ENCODE measurements at places on chromosomes 6 and 20.
A peak's percentile ranks its signal among the peaks of the same experiment; 100 is the strongest.

- DNase-seq = no peak
These were observed 52.6 kb upstream of the MC3R start for GRCh38 chr20:56195946-56196345.

- no peak for DNase-seq
These were observed 55.3 kb downstream of the NDUFAF5 start for GRCh38 chr20:13840093-13840465.

GRCh38 chr6:21587179-21587960, 6.2 kb upstream of the SOX4 start:
- peak; percentile 8 for DNase-seq

- DNase-seq = no peak
These were observed 77.2 kb upstream of the ECI2 start for GRCh38 chr6:4212588-4212987.

DNA sequence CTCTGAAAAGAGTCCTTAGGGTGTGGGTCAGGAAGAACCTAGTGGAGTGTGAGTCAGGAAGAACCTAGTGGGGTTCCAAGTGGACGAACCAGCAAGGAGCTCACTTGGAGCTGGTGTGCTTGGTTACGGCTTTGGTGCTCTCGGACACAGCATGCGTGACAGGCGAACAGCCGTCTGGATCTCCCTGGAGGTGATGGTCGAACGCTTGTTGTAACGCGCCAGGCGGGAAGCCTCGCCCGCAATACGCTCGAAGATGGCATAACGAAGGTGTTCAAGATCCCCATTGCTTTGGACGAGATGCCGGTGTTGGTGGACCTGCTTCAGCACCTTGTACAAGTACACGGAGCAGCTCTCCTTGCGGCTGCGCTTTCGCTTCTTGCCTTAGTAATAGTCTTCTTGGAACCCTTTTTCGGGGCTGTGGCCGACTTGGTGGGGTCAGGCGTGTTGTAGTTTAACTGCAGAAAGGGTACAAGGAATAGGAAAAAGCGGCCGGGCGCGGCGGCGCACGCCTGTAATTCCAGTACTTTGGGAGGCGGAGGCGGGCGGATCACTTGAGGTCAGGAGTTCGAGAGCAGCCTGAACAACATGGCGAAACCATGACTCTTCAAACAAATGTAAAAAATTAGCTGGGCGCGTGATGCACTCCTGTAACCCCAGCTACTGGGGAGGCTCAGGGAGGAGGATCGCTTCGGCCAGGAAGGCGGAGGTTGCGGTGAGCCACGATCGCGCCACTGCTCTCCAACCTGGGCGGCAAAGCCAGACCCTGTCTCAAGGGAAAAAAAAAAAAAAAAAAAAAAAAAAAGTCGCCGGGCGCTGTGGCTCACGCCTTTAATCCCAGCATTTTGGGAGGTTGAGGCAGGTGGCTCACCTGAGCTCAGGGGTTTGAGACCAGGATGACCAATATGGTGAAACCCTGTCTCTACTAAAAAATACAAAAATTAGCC, 48.0 kb downstream of the OR2B2 start:
- no peak for DNase-seq

- DNase-seq = peak; percentile 9
These were observed 108.5 kb downstream of the LY86 start for GRCh38 chr6:6696867-6697531.

DNA sequence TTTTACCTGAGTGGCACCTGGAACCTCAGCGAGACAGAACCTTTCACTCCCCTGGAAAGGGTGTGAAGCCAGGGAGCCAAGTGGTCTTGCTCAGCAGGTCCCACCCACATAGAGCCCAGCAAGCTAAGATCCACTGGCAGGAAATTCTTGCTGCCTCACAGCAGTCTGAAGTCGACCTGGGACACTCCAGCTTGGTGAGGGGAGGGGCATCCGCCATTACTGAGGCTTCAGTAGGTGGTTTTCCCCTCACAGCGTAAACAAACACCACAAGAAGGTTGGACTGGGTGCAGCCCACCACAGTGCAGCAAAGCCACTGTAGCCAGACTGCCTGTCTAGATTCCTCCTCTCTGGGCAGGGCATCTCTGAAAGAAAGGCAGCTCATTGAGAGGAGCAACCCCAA, 134.7 kb upstream of the RSPO3 start:
- no peak for DNase-seq

GRCh38 chr6:116550796-116551195, 2.8 kb upstream of the CALHM4 start:
- no peak for DNase-seq

DNA sequence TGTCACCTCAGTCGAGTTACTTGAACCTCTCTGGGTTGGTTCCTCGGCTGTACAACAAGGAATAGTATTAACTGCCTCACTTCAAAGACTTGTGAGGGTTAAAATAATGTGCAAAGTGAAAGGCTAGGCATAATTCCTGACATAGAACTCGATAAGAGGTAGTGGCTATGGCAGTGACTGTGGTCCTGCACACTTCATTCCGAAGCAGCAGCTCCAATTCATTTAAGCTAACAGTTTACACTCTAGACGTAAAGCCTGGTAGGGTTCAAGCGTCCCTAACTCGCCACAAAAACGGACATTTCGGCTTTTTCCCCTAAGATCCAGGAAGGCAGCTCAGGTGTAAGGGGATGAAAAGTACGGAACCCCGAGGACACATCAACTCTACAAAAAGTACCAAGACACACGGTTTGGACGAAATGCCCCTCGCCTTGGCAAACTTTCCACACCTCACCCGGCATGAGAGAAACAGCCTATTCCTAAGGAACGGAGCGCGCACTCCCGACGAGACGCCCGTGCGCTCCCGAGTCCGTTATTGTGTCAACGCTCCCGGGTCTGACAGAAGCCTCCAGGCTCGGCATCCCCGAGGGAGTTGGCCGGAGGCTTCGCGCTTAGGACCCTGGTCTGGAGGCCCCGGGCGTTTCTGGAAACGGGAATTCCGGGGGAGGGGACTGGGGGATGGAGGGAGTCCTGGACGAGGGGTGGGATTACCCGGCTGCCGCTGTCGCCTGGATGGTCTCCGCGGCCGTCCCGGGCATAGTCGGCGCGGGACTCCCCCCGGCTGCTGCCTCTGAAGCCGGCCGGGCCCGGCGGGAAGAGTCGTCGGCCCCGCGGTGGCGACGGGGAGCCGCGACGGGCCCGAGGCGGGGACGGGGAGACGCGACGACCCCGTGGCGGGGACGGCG, 937 bp downstream of the ZNF318 start:
- no peak for DNase-seq

- DNase-seq = no peak
These were observed 98.7 kb upstream of the PMEPA1 start for GRCh38 chr20:57808264-57809070.

GRCh38 chr6:127462376-127462775, 3.2 kb upstream of the KIAA0408 start:
- no peak for DNase-seq

- DNase-seq = no peak
These were observed 32.7 kb downstream of the TRDN start for GRCh38 chr6:123604067-123604466.

DNA sequence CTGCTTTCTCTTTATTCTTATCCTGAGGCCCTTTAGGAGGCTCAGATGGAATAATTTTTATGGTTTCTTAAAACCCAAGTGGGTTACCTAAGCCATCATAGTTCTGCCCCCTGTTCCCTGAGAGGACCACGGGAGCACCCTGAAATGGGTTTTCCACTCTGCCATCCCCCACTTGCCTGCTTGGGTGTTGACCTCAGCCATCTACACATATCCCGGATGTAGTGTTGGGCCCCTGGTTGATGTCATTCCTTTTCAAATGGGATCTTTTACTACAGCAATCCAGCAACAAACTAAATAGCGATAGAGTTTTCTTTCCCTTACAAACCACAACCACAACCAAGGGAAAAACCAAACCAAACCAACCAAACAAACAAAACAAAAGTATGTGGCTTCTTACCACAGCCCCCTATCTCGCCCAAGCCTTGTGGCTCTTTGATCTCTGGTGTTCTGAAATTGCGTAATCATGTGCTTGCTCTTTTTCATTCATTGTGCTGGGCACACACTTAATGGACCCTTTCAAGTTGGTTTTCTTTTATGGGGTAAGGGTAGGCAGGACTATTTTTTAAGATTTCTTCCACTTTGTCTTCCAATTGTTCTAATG, 154.9 kb downstream of the ESR1 start:
- DNase-seq = peak; percentile 25

- DNase-seq = no peak
These were observed 6.0 kb downstream of the BPIFB6 start for GRCh38 chr20:33037456-33037855.

DNA sequence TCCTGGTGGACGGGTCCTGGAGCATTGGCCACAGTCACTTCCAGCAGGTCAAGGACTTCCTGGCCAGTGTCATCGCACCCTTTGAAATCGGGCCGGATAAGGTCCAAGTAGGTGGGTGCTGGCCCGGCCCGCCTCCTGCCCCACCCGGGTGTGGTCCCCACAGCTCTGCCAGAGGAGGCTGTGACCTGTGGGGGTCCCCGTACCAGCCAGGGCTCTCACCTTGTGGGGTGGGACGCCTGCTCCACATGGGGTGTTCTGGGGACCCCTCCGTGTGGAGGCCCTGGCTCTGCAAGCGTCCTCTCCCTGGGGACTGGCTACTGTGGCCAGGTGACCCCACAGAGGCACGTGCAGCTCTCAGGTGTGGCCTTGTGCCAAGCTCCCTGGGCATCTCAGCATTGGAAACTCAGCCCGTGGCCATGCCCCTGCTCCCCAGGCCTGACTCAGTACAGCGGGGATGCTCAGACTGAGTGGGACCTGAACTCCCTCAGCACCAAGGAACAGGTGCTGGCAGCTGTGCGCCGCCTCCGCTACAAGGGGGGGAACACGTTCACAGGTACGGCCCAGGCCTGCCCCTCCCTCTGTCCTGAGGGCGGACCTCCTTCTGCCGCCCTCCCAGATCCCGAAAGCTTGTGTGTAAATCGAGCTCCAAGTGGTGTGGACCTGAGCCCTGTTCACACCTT, 14.7 kb downstream of the COL20A1 start:
- DNase-seq = no peak

DNA sequence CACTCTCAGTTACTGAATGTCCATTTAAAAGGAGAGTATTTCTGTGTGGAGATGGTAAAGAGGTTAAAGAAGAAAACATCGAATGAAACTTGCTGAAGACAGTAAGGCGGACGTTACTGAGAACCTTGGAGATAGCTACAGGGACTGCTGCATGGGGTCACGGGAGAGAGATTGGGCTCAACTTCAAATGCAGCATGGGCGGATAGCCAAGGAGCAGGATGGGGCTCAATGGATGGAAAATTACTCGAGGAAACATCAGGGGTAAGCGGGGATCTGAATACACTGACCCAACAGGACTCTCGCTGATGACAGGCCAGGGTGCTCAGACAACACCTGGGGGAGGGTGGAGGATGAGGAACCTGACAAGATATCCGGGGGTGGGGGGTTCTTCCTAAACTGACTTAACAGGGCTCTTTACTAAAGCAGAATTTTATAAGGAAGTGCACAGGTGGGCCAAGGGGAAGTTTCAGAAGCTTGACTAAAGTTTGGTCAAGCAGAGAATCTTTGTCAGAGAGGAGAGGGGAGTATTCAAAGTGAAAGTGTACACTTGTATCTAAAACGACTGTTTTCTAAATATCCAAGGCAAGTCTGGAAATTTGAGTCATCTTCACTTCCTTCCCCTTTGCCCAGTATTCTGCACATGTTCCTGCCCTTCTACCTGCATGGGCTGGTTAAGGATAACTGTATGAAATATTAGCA, 22.8 kb downstream of the ECT2L start:
- DNase-seq = no peak

- no peak for DNase-seq
These were observed 34.7 kb downstream of the RIPOR2 start for GRCh38 chr6:24900917-24901697.

DNA sequence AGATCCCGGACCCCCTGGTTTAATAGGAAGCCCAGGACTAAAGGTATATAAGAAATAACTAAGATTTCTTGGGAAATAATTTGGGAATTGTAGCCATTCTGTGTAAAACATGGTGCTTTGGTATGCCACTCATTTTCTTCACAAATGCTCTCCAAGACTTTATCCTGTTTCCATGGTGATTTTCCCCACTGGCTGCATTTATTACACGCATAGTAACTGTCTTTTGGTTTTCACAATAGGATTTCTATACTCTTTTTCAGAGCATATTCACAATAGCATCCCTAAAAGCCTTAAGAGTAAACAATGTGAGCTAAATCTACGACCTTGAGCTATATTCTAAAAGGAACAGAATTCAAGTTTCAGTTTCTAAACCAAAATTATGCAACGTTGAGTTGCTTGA, 160.8 kb downstream of the COL9A1 start:
- DNase-seq = no peak

DNA sequence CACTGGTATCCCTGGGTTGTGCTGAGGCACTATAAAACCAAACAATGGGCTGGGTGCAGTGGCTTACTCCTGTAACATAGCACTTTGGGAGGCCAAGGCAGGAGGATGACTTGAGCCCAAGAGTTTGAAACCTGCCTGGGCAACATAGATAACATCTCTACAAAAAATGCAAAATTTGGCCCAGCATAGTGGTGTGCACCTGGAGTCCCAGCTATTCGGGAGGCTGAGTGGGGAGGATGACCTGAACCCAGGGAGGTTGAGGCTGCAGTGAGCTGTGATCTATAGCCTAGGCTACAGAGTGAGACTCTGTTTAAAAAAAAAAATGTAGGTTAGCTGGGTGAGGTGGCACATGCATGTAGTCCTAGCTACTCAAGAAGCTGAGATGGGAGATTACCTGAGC, 7.7 kb upstream of the SLC4A11 start:
- DNase-seq = no peak

DNA sequence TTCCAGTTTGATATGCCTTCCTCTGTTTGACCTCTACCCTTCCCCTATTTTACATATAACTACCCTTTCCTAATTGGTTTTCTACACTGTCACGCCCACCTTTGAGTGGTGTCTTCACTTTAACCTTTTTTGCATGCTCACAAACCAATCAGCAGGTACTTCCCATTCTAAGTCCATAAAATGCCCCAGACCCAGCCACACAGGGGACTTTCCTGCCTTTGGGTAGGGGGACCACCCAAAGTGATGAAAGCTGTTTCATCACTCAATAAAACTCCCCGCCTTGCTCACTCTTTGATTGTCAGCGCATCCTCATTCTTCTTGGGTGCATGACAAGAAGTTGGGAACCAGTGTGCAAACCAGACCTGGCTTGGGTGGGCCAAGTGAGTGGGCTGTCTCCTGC, 20.5 kb upstream of the SNRPC start:
- no peak for DNase-seq

GRCh38 chr6:169981568-169981967, 230.1 kb downstream of the ERMARD start:
- DNase-seq = no peak

GRCh38 chr6:152229330-152229729, 407.8 kb downstream of the SYNE1 start:
- no peak for DNase-seq

GRCh38 chr6:83359638-83360037, 71.2 kb downstream of the ME1 start:
- DNase-seq = no peak

- DNase-seq = no peak
These were observed 133.2 kb upstream of the SSTR4 start for GRCh38 chr20:22901921-22902320.

Measured in activated T-helper 1 cell treated with anti-CD3 and anti-CD28 coated beads, Interleukin-12 subunit alpha, Interleukin-12 subunit beta, Interleukin-2, Interleukin-4 antibody, amounts not matched to agents 30 ng/mL and 10 ng/mL and 1 ng/mL, durations not matched to agents 14 hours and 24 hours and 36 hours (primary cell).